HT1080 (cell line): ENCODE measurements at places on chromosomes 4 and X.

DNA sequence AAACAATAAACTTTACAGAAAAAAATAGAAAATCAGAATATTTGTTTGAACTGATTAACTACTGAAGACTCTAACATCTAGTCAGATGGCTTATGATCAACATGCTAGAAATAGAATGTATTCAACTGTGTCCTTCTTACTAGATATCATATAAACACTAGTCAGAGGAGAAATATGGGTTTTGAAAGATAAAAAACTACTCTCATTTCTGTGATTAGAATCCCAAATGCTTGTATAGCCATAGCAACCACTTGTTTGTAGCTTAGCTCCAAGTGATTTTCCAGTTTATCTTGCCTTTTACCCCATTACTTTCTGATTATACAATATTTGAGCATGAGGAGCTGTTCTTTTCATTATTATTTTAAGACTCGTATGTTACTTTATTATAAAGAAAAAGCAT is 31.2 kb downstream of the USP38 start:
- no peak for DNase-seq

DNA sequence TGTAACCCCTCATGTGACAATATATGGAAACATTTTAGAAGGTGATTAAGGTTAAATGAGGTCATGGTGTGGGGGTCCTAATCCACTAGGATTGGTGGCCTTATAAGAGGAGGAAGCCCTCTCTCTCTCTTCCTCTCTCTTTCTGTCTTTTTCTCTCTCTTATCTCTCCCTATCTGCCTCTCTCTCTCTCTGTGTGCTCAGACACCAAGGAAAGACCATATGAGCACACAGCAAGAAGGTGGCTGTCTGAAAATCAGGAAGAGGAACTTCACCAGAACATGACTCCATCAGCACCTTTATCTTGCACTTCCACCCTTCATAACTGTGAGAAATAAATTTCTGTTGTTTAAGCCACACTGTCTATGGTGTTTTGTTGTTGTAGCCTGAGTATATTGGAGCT is 1472.2 kb downstream of the PCDH7 start:
- DNase-seq, result no peak

- DNase-seq, result no peak
Measured at GRCh38 chrX:49053223-49054072, 5.4 kb upstream of the CCDC120 start.

- no peak for DNase-seq
Measured at GRCh38 chr4:41362621-41363383, 106.1 kb downstream of the UCHL1 start.

GRCh38 chr4:8906668-8906970 is 35.0 kb upstream of the HMX1 start:
- DNase-seq, result no peak

- DNase-seq, result peak; percentile 8
Measured at GRCh38 chrX:82218361-82218760, 1016.5 kb downstream of the SH3BGRL start.

DNA sequence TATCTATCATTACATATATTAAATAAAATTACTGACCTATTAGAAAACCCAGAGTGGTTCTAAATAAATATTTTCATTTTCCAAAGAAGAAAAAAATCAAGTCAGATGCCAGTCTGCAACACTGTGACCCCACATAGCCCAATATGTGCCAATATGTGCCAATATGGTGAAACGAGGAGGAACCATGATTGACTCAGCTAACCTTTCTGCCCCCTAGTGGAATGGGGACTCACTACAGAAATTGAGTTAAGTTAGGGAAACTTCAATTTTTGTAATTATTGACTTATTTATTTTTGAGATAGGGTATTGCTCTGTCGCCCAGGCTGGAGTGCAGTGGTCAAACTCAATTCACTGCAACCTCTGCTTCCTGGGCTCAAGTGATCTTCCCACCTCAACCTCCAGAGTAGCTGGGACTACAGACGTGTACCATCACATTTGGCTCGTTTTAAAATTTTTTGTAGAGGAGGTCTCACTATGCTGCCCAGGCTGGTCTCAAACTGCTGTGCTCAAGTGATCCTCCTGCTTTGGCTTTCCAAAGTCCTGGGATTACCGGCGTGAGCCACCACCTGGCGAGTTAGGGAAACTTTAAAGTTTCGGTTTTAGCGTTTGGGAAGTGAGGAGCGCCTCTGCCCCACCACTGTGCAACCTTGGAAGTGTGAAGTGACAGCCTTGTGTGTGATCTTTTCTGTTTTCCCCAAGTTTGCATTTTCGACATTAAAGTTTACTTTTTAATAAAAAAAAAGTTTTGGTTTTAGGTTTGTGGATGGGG is 116.8 kb upstream of the SHISA3 start:
- DNase-seq, result no peak

DNA sequence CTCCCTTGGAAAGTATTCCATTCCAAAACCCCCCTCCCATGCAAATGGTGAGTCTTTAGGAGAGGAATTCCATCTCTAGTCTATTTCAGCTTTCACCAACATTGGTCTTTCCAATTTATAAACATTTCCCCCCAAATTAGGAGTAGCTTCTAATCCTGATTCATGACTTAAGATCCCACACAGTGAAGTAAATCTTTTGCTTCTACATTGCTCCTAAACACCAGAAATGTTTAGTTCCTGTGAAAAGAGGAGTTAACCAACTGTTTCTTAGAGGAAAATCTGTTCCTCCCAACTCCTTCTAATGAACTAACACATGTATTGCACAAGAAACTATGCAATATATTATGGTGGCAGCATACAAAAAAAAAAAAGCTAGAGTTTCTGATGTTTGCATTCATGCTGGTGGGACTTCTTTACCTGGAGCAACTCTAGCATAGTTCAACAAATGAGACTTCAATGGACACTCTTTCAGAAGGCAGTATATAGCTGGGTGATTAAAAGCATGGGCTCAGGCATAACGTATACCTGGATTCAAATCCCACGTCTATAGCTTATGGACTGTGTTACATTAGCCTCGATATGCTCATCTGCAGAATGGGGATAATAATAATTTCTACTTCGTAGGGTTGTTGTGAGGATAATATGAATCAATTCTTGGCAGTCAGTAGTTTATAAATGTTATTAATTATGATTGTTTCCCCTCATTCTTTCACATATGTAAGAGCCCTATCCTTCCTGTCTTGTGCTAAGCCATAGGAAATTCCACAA is 131.6 kb upstream of the TMEM164 start:
- no peak for DNase-seq

GRCh38 chr4:73867783-73868182 is 1.4 kb upstream of the CXCL1 start:
- DNase-seq, result no peak

GRCh38 chr4:181646864-181647263 is 596.3 kb upstream of the TENM3 start:
- peak; percentile 31 for DNase-seq

GRCh38 chr4:168886351-168886750 is 123.7 kb downstream of the CBR4 start:
- DNase-seq, result peak; percentile 47

GRCh38 chrX:41096339-41096955 is 11.2 kb downstream of the USP9X start:
- no peak for DNase-seq

- no peak for DNase-seq
Measured at GRCh38 chrX:46743046-46743445, 15.9 kb downstream of the SLC9A7 start.

DNA sequence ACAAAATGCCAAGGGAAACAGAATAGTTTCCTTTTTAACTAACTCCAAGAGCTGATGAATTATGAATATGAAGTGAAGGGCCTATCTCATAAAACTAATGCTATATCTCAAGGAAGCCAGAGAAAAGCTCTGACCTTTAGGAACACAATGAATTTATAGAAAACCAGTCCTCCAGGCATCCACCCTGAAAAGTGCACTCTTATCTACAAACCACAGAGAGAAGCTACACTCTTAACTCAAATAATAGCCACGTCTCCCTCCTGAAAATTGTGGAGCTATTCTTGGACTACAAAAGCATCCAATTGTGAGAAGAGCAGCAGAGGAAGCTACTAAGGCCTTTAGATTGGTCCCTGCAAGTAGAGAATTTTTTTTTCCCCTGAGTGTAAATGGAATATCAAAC is 253.9 kb downstream of the IL15 start:
- DNase-seq, result no peak

DNA sequence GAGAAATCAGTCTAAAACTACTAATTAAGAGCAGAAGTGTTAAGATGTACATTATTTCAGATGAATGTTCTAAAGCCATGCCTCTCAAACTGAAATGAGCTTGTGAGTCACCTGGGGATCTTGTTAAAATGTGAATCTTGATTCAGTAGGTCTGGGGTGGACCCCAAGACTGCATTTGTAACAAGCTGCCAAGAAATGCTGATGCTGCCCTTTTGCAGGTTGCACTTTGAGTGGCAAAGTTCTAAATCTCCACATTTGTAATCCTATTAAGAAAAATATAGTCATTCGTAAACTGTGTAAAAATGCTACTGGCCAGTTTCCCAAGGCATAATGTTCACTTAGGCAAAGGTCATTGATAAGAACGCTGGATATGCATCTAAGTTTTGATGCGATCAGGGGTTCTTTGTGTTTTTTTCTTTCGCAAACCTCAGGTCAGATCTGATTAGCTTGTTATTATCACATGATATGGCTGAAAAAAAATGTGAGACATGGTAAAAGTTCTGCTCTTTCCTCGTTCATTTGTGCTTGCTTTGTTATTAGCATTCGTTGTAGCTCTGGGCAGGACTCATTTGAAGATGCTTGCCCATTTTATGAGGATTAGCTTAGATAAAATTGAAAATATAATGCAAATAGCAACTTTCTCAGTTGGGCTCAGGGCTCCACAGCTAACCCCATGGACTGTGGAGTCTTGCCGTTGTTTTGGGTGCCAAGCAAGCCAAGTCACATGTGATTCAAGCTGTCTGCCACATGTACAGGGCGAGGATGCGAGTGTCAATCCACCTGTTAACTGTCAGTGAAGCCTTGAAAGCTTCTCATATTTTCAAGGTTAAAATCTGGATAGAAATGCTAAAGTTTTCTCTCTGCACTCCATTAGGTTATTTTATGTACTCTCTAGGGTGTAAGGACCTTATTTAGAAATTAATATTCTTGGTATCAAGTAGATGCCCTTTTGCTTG is 12.1 kb downstream of the TBC1D1 start:
- DNase-seq, result no peak

DNA sequence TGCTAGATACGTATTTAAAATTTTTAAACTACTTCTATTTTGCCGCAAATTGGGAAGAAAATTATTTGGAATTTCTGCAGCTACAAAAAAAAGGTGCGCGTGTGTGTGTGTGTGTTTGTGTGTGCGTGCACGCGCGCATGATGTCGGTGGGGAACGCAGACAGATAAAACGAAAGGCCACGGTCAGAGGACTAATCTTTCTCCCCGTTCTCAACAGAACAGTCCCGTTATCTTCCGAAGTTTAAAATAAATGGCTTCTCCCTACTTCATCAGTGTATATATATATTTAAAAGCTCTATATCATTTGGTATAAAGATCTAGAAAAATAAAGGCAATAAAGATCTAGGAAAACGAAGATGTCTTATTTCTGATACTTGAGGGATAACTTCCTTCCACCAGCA is 1.5 kb downstream of the MGARP start:
- no peak for DNase-seq

DNA sequence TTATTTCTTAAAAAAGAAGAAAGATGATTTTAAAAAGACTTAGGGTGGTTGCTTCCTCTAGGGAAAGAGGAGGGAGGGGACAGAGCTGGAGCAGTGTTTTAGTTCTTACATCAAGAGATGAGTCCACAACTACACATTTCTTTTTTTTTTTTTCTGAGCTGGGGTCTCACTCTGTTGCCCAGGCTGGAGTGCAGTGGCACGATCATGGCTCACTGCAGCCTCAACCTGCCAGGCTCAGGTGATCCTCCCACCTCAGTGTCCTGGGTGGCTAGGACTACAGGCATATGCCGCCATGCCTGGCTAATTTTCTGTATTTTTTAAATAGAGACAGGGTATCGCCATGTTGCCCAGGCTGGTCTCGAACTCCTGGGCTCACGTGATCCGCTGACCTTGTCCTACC is 17.2 kb downstream of the SH3KBP1 start:
- no peak for DNase-seq

GRCh38 chr4:38605753-38606586 is 58.0 kb upstream of the KLF3 start:
- DNase-seq, result no peak

- no peak for DNase-seq
Measured at GRCh38 chr4:112176596-112176995, 31.3 kb downstream of the FAM241A start.

- no peak for DNase-seq
Measured at GRCh38 chr4:53712408-53713020, 121.2 kb upstream of the LNX1 start.

DNA sequence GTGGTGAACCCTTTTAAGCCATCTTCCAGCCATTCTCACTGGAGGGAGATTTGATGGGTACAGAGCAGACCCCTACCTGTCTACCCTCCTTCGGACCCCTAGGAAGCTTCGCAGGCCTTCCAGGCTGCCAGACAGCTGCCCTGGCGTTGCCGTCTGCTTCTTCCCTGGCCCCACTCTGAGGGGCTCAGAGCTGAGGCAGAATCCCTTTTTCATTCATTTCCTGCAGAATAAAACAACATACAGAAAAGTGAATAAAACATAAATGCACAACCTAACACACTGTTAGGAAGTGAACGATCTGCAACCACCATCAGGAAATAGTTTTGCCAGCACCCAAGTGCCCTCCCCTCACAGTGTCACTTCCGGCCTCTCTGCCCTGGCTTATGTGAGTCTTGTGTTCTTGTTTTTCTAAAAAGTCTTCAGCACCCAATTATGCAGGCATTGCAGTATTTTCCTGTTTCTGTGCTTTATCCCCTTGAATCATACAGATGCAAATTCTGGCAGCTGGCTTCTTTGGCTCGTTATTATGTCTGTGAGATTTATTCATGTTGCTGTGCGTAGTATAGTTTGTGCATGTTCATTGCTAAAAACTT is 5.6 kb upstream of the ADD1 start:
- no peak for DNase-seq

GRCh38 chr4:28665306-28665705 is 1804.7 kb downstream of the STIM2 start:
- DNase-seq, result no peak

GRCh38 chr4:833156-833555 is 7.2 kb upstream of the CPLX1 start:
- DNase-seq, result no peak

DNA sequence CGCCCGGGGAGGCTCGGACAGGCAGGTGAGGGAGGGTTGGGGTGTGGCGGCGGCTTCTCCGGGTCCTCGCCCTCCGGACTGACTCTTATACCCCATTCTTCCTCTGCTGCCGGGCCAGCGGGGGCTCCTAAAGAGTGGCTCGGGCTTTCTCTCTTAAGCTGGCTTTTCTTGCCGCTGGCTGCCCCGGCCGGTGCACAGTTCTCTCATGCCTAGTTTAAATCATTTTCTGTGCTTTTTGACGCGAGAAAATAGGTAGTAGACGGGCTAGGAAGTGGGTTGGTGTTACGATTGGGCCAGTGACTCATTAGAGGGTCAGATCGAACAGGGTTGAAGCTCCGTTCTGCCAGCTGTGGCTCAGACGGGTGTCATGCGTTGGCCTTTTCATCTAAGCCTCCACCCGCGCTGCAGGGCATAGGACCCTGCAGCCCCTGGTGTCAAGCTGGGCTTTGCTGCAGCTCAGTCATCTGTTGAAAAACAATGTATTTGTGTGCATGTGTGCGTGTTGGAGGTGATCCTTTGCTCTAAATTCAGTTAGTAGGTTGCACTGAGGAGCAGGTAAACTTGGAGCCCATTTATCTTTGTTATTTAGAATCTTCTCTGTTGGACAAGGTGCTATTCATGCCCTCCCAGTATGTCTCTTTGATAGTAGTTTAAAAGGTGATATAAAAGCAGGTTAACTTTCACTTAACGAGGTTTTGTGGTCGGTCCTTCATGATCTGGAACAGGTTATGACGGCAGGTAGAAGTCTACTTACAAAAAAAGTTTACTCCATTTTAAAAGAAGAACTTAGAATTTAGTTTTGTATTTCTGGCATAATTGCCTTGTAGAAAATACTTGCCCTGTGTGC is 802 bp downstream of the BMP2K start:
- peak; percentile 83 for DNase-seq
